T-helper 17 cell (primary cell): ENCODE measurements at places on chromosomes 11 and 22. TPM values are rescaled to one million over a fixed set of nuclear protein-coding genes. Genes with fewer than 3 reads are reported as not detected.

PAMR1 gene
- not detected for total RNA-seq

CPT1A gene
- total RNA-seq, result 29.5 TPM

DNA sequence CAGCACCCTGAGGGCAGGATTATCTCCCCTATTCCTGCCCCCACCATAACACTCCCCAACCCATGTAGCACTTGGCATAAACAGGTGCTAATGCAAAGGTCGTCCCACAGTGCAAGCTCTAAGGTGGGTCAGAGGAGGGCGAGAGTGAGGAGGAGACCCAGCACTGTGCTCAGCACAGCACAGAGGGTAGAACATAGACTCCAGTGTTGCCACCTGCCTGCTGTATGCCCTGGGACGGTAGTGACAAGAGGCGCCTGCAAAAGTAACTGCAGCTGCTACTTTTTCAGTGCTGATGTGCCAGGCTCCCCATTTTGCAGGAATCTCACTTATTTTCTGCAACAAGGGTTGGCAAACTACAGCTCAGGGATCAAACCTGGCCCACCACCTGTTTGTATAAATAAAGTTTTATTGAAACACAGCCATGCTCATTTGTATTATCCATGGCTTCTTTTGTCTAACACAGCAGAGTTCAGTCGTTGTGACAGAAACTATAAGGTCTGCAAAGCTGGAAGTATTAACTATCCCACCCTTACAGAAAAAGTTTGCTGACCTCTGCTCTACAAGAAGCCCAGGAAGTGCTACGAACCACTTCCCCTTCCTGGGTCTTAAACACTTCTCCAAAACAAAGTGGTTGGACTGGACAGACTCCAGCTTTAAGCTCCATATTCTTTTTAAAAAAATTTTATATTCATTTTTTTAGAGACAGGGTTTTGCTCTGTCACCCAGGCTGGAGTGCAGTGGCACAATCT, 16.9 kb upstream of the CDC42BPG start:
- no peak for DNase-seq

CRYBA4 gene
- not detected for total RNA-seq

- DNase-seq, result no peak
These were observed 3.9 kb downstream of the HTATIP2 start for GRCh38 chr11:20367313-20367948.

DNA sequence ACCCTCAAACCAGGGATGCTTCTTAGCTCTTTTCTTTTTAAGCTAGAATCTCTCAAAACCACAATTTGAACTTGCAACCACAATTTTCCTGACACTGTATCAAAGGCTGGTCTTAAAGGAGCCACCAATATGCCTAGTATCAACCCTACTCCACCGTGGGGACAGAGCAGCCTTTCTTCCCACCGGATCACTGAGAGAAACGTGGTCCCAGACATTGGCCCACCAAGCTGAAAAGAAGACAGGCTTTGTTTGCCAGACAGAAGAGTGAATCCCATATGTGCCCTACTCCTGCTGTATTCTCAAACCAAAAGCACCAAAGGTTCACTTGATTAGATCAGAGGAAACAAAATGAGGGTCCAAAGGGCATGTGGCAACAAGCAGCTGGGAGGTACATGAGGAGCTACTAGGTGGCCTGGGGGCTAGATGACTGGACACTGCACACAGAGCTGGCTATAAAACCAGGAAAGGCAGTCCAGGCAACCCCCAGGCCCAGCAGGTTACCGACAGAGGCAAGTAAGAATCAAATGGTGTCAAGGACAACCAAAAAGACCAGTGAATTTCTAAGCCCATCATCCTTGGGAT, 3.6 kb upstream of the VWCE start:
- DNase-seq, result no peak

VSIG2 gene
- total RNA-seq, result 0.57 TPM

- DNase-seq, result no peak
These were observed 348.5 kb downstream of the TBC1D22A start for GRCh38 chr22:47110817-47111443.

LMO2 gene
- 2.1 TPM for total RNA-seq

GAB4 gene
- total RNA-seq, result not detected

DNA sequence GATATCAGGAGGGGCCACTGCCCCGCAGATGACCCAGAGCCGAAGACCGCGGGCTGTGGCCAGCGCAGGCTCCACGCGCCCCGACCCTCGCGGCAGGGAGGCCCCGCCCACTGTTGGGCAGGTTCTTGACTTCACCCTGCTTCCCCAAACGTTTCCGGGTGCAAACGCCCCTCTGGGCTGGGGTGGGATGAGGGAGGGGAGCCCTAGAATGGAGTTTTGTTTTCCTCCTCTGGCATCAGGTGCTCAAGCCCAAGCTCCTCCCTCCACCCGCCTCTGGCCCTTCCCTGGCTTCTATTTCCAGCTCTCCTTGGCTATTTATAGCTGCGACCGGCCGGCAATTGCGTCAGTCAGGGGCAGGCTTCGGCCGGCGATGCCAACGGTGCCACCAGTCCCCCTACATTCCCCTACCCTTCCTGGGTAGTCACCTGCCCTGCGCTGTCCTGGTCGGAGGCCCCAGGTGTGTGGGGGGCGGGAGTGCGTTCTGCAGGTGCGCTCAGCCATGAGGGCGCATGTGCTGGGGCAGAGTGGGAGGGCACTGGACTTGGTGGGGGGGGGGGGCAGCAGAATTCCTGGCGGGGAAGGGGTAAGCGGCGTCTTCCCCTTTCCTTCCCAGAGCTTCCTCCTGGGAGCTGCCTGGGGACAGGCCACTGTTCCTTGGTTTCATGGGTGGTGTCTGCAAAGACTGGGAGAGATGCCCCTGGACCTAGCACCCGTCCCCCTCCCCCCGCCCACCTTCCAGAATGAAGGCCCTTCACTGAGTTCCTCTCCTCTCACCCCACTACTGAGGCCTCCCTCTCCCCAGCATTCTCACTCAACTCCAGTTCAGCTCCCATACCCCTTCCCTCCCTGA, 23.6 kb downstream of the DUSP8 start:
- no peak for DNase-seq

GRCh38 chr22:36277482-36278291, 24.8 kb downstream of the APOL1 start:
- DNase-seq, result peak; percentile 47

SYT12 gene
- not detected for total RNA-seq
